ENCODE measurements at places on chromosomes 1 and 21.

GRCh38 chr1:241266121-241266520 is 90.9 kb downstream of the RGS7 start:
- DNase-seq, result no peak

DNA sequence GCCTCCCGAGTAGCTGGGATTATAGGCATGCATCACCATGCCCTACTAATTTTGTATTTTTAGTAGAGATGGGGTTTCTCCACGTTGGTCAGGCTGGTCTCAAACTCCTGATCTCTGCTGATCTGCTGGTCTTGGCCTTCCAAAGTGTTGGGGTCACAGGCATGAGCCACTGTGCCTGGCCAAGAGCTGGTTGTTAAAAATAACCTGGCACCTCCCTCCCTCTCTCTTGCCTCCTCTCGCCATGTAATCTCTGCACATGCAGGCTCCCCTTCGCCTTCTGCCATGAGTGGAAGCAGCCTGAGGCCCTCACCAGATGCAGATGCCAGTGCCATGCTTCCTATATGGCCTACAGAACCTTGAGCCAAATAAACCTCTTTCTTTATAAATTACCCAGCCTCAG is 74.7 kb upstream of the TLR5 start:
- DNase-seq, result no peak

DNA sequence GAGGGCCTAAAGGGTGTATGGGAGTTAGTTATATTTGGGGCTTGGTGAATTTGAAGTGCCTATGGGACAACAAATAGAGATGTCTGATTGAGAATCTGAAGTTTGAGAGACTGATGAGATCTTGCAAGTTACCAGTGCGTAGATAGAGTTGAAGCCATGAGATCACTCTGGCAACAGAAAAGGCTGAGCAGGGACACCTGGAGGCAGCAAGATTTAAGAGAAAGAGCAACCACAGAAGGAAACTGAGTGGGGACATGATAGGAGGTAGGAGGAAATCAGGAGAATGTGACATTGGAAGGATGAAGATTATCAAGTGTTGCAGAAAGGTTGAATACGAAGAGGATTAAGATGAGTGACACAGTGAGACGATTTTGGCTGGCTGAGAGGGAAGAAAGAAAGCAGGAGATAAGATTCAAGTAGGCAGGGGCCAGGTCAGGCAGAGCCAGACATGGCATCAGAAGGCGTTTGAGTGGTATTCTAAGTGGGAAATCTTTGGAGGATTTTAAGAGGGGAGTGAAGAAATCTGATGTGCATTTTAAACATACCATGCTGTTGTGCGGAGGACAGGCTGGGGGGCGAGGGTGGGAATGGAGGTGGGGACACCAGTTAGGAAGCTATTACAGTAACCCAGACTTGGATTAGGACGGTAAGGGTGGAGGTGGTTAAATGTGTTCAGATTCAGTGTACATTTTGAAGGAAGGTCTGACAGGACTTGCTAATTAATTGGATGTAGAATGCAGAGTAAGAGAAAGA is 3.0 kb upstream of the MPL start:
- no peak for DNase-seq

GRCh38 chr21:34989337-34990151 is 59.6 kb downstream of the RUNX1 start:
- DNase-seq, result no peak

- no peak for DNase-seq
These were observed 187.8 kb downstream of the ETS2 start for GRCh38 chr21:38993561-38993960.

DNA sequence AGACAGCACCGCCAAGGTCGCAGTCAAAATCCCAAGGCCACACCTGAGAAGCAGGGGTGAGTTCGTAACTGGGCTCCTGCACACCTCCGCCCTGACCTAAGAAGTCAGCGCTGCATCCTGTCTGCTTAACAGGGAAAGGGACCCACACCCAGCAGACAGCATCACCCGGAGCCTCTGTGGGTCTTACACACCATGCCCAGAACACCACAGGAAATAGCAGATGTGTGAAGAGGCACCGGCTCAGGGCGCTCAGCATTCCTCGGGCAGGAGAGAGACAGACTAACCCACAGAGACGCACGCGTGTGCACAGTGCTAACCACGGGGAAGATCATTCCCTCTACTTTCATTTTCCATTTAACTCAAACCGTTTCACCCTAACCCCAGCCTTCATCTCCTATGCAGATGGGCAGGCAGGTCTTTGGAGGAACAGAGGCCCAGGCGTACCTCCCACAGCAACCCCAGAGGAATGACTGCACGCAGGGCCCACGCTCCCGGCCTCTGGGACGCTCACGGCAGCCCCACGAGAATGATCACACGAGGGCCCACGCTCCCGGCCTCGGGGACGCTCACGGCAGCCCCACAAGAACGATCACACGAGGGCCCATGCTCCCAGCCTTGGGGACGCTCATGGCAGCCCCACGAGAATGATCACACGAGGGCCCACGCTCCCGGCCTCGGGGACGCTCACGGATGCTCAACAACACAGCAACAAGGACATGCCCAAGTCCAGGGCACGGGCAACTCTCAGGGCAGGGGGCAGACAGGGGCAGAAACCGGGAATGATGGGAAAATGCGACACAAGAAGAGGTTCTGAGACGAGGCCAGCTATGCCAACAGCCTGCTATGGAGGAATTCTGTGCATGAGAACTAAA is 20.9 kb downstream of the POFUT2 start:
- DNase-seq, result no peak

- no peak for DNase-seq
These were observed 84.0 kb downstream of the CD247 start for GRCh38 chr1:167434306-167434705.

- DNase-seq, result no peak
These were observed 63.4 kb upstream of the BCL10 start for GRCh38 chr1:85339656-85340399.

GRCh38 chr1:18927654-18928272 is 25.4 kb upstream of the ALDH4A1 start:
- DNase-seq, result no peak

GRCh38 chr1:118504867-118505266 is 319.8 kb upstream of the SPAG17 start:
- DNase-seq, result no peak

DNA sequence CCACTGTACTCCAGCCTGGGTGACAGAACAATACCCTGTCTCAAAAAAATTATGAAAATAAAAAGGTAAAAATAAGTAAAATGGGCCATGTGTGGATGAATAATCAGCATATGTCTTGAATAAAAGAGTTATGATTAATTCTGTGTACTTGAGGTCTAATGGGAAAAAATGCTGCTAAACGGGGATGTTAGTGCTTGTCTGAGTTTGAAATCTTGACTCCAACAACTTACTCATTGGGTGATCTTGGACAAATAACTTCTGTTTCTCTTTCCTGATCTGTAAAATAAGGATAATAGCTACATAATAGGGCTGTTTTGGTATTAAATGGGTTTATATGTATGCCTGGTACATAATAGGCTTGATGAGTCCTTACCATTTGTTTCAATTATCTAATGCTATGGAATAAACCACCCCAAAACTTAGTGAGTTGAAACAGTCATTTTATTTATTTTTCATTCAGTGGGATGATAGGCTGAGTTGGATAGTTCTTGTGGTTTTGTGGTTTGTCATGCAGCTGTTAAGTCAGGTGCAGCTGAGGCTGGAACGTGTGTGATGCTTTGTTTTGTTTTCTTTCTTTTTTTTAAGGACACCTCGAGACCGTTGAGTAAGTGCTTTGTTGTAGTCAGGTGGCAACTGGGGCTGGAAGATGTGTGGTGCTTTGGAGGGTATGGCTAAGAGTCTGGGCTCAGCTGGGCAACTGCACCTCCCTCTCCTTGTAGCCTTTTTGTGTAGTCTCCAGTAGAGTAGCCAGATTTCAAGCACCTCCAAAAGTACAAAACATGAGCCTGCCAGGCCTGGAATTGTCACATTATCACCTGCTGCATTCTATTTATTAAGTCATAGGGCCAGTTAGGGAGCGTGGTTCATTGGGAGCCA is 4.9 kb downstream of the MDM4 start:
- DNase-seq, result no peak

GRCh38 chr21:15967661-15968060 is 237.9 kb downstream of the USP25 start:
- DNase-seq, result no peak

DNA sequence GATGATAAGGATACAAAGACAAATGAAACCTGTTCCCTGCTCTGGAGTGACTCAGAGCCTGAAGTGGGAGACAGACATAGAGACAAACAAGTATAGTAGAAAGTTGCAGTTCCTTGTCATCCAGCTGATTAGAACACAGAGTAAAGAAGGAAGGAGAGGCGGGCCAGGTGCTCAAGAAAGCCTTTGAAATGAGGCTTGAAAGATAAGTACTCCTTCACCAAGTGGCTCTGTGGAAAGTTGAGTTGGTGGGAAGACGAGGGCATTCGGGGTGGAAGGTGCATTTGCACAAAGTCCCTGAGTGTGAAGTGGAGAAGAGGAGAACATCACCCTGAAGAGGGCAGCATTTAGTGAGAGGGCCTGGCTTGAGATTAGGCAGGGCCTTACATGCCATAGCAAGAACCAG is 17.0 kb downstream of the MARK1 start:
- no peak for DNase-seq

GRCh38 chr1:1352786-1353388 is 3.7 kb upstream of the DVL1 start:
- DNase-seq, result no peak

- no peak for DNase-seq
These were observed 16.9 kb downstream of the SELL start for GRCh38 chr1:169694304-169695075.

DNA sequence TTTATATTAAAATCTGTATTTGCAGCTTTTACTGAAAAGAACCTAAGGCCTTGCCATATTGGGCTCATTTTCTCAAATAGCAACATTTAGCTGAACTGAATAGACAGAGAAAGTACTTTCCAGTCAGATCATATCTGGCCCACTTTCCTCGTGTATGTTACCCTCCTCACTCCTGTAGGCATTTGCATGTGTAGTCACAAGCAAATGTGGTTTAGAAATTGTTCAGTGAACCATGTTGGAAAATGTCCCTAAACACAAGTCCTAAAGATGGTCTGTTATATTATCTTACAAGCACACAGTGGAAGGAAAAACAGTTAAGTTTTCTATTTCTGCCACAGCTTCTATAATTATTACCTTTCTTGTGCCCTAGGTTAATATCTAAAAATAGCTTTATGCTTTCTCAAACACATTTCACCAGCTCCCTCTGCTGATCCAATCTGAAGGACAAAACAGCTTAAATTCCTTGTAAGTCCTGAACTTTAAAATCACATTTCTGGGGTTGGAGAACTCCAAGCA is 606 bp upstream of the FMO4 start:
- no peak for DNase-seq

GRCh38 chr1:150789396-150789795 is 18.7 kb downstream of the CTSK start:
- no peak for DNase-seq

DNA sequence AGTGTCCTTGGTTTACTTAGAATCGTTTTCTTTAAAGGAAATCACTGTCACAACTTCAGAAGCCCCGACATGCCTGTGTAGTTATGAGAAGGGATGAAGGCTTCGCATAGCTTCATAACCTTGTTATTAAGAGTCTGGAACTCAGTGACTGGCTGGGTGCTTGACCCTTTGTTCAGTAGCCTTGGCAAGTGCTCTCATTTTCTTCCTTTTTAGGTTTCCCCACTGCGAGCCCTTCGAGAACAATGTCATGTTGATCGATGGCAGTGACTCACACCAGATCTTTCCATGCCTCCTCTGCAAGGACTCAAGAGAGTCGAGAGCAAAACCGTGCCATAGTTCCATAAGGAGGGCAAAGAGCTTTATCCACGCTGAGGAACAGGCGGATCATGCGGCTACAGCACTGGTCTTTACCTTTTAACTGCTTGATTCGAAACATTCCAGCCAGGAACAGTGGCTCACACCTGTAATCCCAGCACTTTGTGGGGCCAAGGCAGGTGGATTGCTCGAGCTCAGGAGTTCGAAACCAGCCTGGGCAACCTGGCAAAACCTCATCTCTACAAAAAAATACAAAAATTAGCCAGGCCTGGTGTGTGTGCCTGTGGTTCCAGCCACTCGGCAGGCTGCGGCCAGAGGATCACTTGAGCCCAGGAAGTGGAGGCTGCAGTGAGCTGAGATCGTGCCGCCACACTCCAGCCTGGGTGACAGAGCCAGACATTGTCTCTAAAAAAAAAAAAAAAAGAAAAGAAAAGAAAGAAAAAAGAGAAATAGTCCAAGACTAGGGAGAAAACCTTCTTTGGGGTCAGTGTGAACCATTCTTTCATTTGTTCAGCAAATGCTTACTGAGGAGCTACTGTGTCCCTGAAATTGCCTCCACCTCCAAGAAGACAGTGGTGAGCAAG is 95.4 kb upstream of the ERRFI1 start:
- DNase-seq, result no peak

- no peak for DNase-seq
These were observed 3.3 kb downstream of the CD46 start for GRCh38 chr1:207754974-207755700.

DNA sequence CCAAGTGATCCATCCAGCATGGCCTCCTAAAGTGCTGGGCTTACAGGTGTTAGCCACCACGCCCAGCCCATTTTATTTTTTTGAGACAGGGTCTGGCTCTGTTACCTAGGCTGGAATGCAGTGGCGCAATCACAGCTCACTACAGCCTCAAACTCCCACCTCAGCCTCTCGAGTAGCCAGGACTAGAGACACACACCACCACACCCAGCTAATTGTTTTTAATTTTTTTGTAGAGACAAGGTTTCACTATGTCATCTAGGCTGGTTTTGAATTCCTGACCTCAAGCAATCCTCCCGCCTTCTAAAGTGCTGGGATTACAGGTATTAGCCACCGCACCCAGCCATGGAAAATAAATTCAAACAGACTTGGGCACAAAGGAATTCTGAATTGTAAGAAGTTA is 31.9 kb downstream of the PUM1 start:
- DNase-seq, result no peak

GRCh38 chr1:46315669-46316403 is 12.3 kb downstream of the UQCRH start:
- DNase-seq, result no peak

DNA sequence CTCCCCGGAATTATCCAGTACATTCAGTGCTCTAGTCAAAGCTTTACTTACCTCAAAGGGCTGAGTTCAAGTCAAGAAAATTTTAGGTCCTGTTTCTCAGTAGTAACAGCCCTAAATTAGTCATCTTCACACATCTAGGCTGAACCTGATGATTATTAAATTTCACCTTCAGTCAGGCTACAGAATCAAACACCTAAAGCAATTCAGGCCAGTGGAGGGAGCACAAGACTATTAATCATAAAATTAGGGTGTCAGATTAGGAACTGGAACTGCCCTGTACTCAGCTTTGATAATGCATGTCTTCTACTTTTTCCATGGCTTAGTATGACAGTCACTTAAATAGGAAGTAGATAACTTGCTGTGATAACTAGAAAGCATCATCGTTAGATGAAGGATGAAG is 28.4 kb upstream of the BCAS2 start:
- no peak for DNase-seq

- DNase-seq, result no peak
These were observed 2.3 kb upstream of the CLEC20A start for GRCh38 chr1:178498896-178499675.
